ENCODE measurements at places on chromosomes 11 and 22.

- DNase-seq: no peak
These were observed 365.7 kb upstream of the CADM1 start for GRCh38 chr11:115869780-115870431.

GRCh38 chr11:133518702-133519264 lies 13.5 kb downstream of the OPCML start:
- DNase-seq: no peak

DNA sequence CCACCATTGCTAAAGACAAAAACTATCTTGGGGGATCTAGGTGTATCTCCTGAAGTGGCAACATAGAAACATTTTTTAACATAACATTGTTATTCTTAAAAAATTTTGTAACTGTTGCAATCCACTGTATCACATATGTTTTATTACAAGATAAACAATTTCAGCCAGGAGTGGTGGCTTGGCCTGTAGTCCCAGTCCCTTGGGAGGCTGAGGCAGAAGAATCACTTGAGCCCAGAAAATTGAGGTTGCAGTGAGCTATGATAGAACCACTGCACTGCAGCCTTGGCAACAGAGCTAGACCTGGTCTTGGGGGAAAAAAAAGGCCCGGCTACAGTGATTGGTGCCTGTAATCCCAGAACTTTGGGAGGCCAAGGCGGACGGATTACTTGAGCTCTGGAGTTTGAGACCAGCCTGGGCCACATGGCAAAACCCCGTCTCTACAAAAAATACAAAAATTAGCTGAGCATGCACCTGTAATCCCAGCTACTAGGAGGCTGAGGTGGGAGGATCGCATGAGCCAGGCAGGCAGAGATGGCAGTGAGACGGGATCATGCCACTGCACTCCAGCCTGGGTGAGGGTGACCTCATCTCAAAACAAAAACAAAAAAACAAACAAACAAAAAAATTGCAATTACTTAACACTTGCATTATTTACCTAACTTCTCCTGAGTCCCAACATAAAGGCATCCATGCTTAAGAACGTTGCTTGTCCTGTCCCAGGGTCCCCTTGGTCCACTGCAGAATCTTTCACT lies 1.5 kb upstream of the DEPDC5 start:
- DNase-seq: no peak

DNA sequence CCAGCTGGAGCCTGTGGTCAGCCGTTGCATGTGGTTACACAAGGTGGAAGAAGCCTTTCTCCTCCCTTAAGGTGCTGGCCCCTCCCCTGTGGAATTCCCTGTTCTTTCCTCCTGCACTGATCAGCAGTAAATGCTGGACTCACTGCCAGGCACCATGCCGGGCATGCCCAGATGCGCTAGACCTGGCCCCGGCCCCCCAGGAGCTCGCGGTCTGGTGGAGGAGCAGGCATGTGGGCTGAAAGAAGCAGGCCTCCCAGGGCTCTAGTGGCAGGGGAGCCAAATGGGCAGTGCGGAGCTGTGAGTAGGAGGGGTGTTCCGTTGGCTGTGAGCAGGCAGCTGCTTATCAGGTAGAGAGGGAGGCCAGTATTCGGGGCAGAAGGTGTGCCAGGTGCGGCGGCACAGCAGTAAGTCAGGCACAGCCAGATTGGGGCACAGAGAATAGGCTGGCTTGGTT lies 10.2 kb downstream of the DGKZ start:
- DNase-seq: no peak

DNA sequence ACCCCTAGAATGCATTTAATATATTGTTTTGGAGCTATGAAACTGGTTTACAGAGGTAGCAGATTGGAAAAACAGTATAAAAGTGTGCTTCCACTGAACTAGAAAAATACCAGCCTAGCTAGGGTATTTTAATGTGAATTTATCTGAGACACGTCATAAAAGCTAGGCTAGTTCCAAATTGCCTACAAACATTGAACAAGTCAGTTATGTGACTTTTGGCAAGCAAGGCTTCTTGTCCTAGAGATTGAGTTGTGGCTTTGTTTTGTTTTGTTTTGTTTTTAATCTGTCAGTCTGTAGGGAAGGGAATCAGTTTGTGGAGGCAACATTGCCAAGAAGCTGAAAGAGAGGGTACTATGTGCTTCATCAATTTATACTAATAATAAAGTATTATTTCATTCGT lies 24.2 kb downstream of the RTN3 start:
- DNase-seq: no peak

- DNase-seq: no peak
These were observed 122.8 kb downstream of the SHANK2 start for GRCh38 chr11:71129624-71130023.

Data from stimulated activated CD4-positive, alpha-beta T cell treated with anti-CD3 and anti-CD28 coated beads, TNF-alpha, amount 100 ng/mL, for 24 hours (primary cell).